ENCODE measurements at places on chromosomes 11 and 22.

GRCh38 chr11:87849216-87849615 is 326.0 kb downstream of the RAB38 start:
- no peak for DNase-seq

DNA sequence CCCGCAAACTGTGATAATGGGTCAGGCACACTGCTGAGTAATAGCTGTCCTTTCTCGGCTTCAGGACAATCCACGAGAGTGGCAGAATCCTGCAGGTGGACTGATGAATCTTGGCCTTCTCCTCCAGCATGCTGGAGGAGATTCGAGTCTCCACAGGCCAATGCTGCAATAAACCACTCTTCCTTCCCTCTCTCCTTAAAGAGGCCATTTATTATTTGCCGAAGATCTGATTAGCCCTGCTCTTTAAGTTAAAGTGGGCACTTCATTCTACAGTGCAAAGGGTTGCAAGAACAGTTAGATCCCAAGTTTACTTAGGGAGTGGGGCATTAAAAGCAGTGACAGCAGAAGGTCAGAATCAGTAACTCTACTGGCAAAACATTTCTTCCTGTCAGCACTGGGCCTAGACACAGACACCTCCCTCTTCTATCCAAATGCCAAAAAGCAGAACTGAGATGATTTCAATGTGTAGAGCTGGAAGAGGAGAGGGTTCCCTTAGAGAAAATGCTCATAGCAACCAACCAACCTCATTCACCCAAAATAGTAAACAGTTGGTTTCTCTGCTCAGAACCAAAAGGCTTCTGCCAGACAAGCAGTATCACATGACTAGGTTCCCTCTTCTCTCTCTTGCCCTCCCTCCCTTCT is 121.7 kb downstream of the SGSM3 start:
- no peak for DNase-seq

- DNase-seq, result no peak
These were observed 54.1 kb upstream of the WT1 start for GRCh38 chr11:32489464-32489863.

- DNase-seq, result no peak
These were observed 412.5 kb downstream of the FAM181B start for GRCh38 chr11:82321206-82321605.

DNA sequence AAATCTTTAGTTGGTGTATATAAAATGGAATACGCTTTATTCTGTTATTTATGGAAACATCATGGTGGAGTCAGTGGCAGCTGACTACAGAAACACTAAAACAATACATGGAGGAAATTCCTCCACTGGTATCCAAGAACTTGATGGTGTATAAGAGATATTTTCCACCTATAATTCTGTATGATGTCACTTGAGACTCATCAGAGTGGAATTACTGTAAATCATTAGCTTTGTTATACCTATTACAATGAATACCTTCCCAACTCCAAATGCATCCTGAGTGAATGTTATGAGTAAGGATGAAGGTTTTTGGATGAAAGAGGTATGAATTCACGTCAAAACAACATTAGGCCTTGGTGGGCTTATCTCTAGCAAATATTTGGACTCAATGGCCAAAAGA is 258.5 kb upstream of the SORL1-AS1 start:
- DNase-seq, result no peak

GRCh38 chr22:36584666-36585065 is 55.7 kb upstream of the EIF3D start:
- no peak for DNase-seq

GRCh38 chr11:107929611-107930200 is 1.5 kb downstream of the RAB39A start:
- no peak for DNase-seq

- no peak for DNase-seq
These were observed 56.5 kb downstream of the POLD3 start for GRCh38 chr11:74648894-74649293.

GRCh38 chr11:79110796-79111195 is 330.0 kb downstream of the TENM4 start:
- no peak for DNase-seq

GRCh38 chr11:88538098-88538497 is 200.6 kb upstream of the CTSC start:
- no peak for DNase-seq

Data from stimulated activated CD4-positive, alpha-beta T cell treated with anti-CD3 and anti-CD28 coated beads, Interleukin-15, amount 100 ng/mL, for 48 hours (primary cell).